SIG-M5 (cell line): ENCODE measurements at places on chromosomes 6 and 20.

GRCh38 chr6:56841751-56842150 is 113.2 kb upstream of the BEND6 start:
- DNase-seq, result no peak

DNA sequence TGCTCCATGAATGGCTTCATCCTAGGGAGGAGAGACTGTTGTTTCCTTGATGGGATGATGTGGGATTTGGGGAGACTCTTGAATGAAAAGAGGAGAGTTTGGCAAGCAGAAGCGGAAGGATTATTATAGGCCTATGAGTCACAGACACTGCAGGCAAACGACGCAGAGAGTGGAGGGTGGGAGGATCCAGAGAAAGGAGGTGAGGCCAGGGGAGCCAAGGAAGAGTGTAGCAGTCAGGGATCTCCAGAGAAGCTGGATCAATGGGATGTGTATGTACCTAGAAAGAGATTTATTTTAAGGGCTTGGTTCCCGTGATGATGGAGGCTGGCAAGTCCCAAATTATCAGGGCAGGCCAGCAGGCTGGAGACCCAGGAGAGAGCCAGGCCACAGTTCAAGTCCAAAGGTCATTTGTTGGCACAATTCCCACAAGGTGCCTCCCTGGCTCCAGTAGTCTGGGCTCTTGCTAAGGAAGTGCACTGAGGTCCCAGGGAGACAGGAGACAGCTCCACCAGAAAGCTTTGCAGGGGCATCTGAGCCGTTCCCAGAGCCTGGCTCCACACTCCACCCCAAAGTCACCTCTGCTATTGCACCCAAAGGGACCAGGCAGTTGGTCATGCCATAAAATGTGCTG is 76.0 kb downstream of the ADTRP start:
- no peak for DNase-seq

GRCh38 chr20:49742948-49743347 is 29.3 kb upstream of the B4GALT5 start:
- no peak for DNase-seq

- no peak for DNase-seq
Observed at GRCh38 chr6:165571721-165572132, 91.3 kb downstream of the PDE10A start.

- DNase-seq, result no peak
Observed at GRCh38 chr6:4698901-4699659, 77.1 kb upstream of the CDYL start.

DNA sequence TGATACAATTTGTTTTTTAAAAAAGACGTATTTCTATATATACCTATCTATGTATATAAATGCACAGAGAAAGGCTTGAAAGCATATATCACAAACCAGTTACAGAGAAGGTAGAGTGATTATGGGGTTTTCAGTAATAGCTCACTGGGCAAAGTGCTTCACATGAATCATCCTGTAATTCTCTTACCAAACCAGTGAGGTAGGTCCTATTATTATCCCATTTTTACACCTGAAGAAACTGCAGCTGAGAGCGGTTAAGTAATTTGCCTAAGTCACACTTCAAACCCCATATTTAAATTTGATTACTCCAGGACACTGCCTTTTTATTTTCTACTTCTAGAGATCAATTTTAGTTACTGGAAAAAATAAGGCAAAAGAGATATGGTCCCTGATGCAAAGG is 4.4 kb downstream of the GSS start:
- no peak for DNase-seq

- no peak for DNase-seq
Observed at GRCh38 chr6:132495604-132496079, 17.3 kb downstream of the STX7 start.

- DNase-seq, result no peak
Observed at GRCh38 chr20:53270792-53271375, 298.7 kb downstream of the TSHZ2 start.
